ENCODE measurements at places on chromosomes 1 and 21. TPM values are rescaled to one million over a fixed set of nuclear protein-coding genes. Genes with fewer than 3 reads are reported as not detected.

PODN gene
- not detected for total RNA-seq

SPRR1B gene
- not detected for total RNA-seq

NGF gene
- 0.84 TPM for total RNA-seq

ADORA1 gene
- total RNA-seq, result 6.2 TPM

MROH9 gene
- total RNA-seq, result not detected

NOTCH2 gene
- total RNA-seq, result 78.5 TPM

IFI6 gene
- 9.5 TPM for total RNA-seq

IFI44L gene
- total RNA-seq, result not detected

RIPK4 gene
- 0.20 TPM for total RNA-seq

ASB17 gene
- not detected for total RNA-seq

MAP10 gene
- total RNA-seq, result not detected

CD53 gene
- total RNA-seq, result not detected

SPRR5 gene
- not detected for total RNA-seq

PRDM16 gene
- not detected for total RNA-seq

NUF2 gene
- total RNA-seq, result 54.2 TPM

BARHL2 gene
- not detected for total RNA-seq

HNRNPR gene
- 166 TPM for total RNA-seq

WNT4 gene
- total RNA-seq, result not detected

UMODL1 gene
- total RNA-seq, result not detected

CAPN9 gene
- not detected for total RNA-seq

ARL8A gene
- 12.9 TPM for total RNA-seq

CHD5 gene
- total RNA-seq, result not detected

ENSA gene
- 194 TPM for total RNA-seq
